Esophagus squamous epithelium (tissue), 5 donors: ENCODE measurements at places on chromosomes 5 and 9.

GRCh38 chr9:113541019-113541900, 77.7 kb downstream of the RGS3 start:
- no peak for DNase-seq

- no peak for DNase-seq
Observed at GRCh38 chr5:107359033-107359915, 311.5 kb downstream of the EFNA5 start.

- DNase-seq: no peak
Observed at GRCh38 chr9:89523948-89524347, 26.0 kb upstream of the SEMA4D start.

GRCh38 chr9:113533335-113534225, 70.1 kb downstream of the RGS3 start:
- DNase-seq: no peak

DNA sequence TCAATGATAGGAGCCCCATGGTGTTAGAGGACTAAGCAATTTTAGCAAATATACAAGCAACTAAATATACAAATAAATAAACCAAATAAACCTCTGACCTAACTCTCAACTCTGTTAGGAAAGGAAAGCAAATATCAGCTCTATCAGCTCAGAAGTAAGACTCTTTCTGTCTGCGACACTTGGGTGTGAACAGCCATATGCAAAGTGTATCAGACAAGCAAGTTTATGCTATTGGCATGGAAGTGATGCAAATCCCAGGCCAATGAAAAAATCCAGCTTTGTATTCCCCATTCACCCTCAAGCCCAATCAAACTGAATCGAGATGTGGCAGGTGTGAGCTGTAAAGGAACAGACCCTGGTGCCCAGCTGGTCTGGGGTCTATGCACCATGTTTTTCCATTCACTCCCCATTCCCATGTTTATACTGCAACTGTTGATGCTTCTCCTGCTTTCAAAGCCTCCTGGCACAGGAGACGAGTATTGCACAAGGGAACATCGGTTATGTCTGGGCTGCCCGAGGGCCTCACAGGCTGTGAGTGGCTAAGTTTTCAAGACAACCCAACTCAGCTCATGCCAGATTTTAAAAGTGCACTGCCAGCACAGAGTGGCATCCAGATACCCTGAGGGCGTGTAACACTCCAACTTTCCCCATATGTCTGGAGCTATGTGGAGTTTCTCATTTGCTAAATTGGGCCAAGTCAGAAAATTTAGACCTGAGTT, 73.1 kb downstream of the FEM1C start:
- DNase-seq: no peak

- peak; percentile 11 for DNase-seq
Observed at GRCh38 chr5:14872070-14872989, 752 bp upstream of the ANKH start.

DNA sequence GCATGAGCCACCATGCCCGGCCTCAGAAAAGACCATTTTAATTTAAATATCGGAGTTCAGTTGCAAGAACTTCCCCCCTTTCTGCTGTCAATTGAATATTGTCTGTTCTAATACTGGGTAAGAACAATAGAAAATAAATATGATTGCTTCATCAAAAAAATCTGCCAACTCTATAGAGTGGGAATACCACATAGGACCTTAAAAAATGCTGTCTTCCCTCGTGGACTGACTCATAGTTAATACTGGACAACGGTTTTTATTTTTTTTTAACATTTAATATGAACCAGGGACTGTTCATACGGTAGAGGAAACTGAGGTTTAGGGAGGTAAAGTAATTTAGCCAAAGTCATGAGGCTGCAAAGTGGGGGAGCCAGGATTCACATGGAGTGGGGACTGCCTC, 9.7 kb downstream of the ZNF462 start:
- no peak for DNase-seq

GRCh38 chr5:142072488-142072887, 36.1 kb upstream of the NDFIP1 start:
- DNase-seq: no peak

DNA sequence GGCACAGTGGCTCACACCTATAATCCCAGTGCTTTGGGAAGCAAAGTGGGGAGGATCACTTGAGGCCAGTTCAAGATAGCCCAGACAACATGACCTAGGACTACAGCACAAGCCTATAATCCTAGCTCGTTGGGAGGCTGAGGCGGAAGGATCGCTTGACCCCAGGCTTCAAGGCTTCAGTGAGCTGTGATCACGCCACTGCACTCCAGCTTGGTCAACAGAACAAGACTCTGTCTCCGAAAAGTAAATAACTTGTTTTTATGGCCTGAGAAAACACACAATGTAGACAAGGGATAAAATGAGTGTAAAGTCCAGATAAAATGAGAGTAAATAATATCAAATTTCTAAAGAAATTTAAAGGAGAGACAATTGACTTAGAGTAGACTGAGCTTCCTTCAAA, 26.3 kb downstream of the SHLD3 start:
- DNase-seq: no peak

DNA sequence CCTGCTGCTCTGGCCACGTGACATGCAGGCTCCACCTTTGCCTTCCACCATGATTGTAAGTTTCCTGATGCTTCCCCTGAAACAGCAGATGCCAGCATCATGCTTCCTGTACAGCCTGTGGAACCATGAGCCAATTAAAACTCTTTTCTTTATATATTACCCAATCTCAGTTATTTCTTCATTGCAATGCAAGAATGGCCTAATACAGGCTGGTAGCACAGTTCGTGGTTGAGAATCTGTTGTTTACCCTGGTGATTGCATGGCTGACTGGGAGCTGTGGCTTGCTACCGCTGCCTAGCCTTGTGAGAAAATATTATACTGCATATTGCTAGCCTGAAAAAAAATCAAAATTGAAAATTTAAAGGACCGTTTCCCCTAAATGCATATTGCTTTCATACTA, 44.8 kb upstream of the PTPN3 start:
- no peak for DNase-seq

DNA sequence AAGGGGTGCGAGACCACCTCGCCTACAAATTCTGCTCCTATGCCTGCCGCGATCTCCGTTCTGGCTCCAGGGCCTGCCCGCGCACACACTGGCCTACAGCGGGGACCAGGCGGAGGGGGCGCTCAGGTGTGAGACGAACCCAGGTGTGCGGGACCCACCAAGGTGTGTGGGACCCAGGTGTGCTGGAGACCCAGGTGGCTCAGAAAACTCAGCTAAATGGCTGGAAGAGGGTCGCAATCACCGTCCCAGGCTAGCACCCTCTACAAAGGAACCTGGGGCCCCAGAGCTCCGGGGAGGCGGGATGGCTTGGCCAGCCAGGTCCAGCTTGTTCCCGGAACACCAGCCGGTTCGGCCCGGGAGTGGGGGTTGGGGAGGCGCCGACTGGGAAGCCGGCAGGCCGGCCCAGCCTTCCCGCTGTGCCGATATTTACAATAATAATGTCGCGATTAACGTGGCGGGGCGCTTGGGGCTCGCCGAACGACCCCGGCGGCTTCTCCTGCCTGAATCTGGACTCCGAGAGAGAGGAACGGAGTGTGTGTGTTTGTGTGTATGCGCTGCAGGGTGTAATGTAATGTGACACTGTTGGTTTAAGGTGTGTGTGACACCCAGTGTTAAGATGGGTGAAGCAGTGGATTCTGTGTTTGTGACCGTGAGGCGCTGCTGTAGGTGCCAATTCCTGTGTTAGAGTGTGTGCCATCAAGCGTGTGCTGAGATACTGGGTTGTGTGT, 1.4 kb downstream of the PCDH1 start:
- no peak for DNase-seq

GRCh38 chr9:131487621-131488031, 15.1 kb upstream of the POMT1 start:
- no peak for DNase-seq

- no peak for DNase-seq
Observed at GRCh38 chr9:21287280-21287679, 17.8 kb downstream of the IFNA5 start.

- no peak for DNase-seq
Observed at GRCh38 chr5:65813174-65813573, 91.2 kb downstream of the NLN start.
